Non-pigmented ciliary epithelial cell (primary cell): ENCODE measurements at places on chromosomes 12 and 14.

GRCh38 chr12:42481368-42481767 is 108.2 kb downstream of the PRICKLE1 start:
- no peak for DNase-seq

- DNase-seq, result no peak
Measured at GRCh38 chr12:121568971-121569751, 11.7 kb downstream of the KDM2B start.

- no peak for DNase-seq
Measured at GRCh38 chr14:41773536-41774279, 167.0 kb downstream of the LRFN5 start.

GRCh38 chr12:22541496-22542155 is 2.7 kb downstream of the C2CD5 start:
- no peak for DNase-seq

DNA sequence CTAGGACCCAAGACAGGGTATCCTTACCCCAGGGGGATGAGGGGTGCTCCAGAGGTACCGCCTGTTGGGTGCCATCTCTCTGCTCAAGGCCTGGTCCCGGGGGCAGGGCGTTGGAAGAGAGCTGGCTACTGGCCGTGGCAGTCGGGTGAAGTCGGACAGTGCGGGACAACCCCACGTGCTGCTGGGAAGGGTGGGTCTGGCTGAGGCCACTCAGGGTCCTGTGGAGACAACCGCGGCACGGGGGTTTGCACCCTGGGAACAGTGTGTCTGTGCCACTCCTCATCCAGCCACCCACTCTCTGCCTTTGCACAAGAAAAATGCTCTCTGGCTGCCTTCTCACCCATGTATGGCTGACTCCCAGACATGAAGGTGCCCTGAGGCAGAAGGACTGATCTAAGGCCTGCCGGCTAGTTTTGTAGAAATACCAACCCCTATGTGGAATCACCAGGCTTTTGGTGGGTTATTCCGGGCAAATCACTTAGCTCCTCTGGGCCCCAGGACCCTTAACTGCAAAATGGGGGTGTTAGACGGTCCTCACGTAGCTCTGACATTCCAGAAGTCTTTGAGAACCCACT is 56.5 kb downstream of the LTBP2 start:
- no peak for DNase-seq

- DNase-seq, result no peak
Measured at GRCh38 chr12:78863482-78864402, 832 bp upstream of the SYT1 start.

- DNase-seq, result no peak
Measured at GRCh38 chr12:31342286-31342685, 16.3 kb upstream of the SINHCAF start.

GRCh38 chr12:92044435-92044834 is 101.2 kb downstream of the BTG1 start:
- DNase-seq, result no peak

DNA sequence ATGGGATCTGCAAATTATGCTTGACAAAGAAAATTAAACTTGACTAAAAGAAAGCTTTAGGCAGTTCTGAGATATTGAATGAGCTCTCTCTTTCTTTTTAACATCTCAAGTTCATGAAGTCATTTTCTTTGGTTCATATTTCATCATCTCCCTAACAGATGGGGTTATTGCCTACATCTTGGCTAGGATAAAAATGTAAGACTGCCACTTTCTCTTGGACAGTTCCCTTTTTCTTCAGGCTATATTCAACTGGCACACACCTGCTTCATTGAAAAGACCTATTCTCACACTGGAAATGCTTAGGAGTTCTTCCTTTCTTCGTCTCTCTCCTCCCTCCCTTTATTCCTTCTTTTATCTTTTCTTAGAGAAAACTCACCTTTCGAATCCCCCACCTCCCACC is 355.9 kb upstream of the SEL1L start:
- no peak for DNase-seq

- DNase-seq, result peak; percentile 36
Measured at GRCh38 chr12:70603044-70603443, 34.2 kb downstream of the PTPRB start.

DNA sequence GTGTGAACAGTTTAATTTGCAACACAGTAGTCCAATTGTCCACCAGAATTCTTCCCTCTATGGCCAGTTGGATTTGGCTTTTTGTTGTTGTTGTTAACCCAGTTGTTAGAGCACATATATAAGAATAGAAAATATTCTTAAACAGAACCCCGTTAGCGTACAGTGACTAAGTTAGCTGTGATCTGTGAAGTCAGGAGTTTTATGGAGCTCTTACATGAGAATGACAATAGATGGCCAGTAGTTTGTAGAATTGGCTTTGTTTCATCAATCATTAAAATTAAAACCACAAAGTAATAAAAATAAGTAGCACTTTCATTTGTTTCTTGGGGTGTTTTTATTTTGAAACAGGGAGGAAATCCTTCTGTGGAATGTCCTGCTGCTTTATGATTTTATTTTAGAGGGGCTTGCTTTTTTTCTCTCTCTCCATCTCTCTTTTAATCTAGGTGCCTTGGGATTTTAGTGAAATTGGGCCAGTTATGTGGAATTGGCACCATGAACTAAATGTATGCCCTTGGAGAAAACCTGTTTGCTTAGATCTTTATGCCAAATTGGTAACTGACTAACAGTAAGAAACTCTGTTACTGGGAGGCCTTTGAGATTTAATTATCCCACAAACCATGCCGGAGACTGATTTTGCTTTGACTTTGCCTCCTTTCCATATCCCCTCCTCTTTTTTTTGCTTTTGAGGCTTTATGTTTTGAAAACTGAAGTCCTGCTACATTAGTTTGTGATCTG is 22.9 kb downstream of the FBXW8 start:
- no peak for DNase-seq

GRCh38 chr14:100392356-100392755 is 69.2 kb downstream of the SLC25A47 start:
- DNase-seq, result no peak

DNA sequence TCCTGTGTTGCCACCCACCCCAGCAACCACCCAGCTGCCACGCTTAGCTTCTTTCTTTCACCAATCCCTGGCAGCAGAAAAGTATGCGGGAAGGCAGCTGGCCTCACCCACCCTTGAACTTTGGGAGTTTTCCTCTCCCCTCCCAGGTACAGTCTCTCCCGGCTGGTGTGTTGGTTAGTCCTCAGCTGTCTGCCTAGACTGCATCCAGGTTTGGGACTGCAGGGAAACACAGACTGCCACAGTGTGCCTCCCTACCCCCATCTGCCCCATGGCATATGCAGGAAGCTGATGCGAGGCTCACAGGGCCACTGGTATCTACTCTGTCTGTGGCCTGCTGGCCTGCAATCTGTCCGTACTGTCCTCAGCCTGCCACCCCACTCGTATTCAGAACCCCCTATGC is 2.1 kb downstream of the CD9 start:
- DNase-seq, result no peak

- DNase-seq, result no peak
Measured at GRCh38 chr12:44397631-44398030, 478.5 kb downstream of the NELL2 start.

DNA sequence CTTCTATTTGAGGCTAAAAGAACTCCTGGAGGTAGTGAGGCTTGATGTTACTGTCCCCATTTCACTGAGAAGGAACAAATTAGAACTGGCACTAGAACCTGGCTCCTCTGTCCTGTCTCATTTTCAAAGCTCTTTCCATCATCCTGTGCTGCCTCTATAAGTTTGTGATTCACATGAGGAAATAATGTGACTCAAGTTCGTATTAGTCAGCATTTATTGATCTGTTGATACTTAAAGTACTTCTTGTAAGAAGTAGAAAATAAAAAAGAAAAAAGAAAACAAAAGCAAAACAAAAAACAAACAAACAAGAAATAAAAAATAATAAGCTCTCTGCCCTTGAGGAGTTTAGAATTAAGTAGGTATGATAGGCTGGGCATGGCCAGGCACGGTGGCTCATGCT is 2.3 kb upstream of the ESPL1 start:
- DNase-seq, result no peak

- no peak for DNase-seq
Measured at GRCh38 chr14:103378038-103378854, 7.0 kb upstream of the MARK3 start.

DNA sequence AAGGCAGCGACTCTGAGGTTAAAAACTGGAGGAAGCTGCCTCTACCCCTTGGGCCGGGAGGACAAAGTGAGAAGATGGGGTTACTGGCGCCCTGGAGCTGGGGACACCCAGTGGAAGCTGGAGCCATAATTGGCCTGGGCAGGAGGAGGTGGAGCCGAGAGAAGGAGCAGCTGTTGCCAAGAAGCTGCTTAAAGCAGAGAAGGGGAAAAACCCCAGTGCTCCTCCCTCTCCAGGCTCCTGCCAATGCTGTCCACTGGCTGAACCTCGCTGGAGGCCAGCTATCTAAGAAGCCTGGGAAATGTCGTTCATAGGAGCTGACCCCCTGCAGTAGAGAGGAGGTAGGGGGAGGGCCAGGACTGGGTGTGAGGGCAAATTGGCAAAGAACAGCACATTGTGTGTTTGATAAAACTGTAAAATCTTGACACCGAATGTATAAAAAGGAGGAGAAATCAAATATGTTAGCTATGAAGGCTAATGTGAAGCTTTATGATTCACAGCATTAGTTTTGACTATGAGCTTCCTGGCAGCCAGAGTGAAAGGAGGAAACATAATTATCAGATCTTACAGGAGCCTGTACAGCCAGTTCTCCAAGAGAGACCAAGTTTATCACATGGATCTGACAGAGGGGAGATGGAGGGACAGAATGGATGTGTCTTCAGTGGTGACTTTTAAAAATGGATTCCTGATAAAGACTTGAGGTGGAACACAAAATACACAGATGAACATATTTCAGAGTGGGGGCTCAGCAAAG is 9.5 kb downstream of the HHIPL1 start:
- no peak for DNase-seq
